ENCODE measurements at places on chromosomes 5 and 9.

- DNase-seq = no peak
Observed at GRCh38 chr5:99032234-99033013, 103.6 kb upstream of the CHD1 start.

GRCh38 chr5:177353093-177353492 is 1.6 kb upstream of the LMAN2 start:
- no peak for DNase-seq

DNA sequence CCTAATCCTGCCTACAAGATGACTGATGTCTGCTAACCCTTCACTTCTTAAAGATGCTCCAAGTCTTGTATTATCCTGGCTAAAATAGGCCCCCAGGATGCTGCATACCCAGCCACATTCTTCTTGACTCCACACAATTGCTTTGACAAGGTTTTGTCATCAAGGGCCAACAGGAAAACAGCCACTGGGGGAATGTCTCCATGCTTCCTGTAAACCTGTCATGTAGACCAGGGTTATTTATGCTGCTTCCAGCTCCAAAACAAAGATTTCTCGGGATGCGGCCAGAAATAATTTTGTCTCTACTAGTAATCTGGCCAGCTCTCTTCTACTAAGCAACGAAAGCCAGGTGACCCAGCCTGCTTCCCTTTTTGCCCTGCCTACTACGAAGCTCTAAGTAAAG is 53.8 kb downstream of the SHB start:
- DNase-seq = no peak

GRCh38 chr9:20496328-20496727 is 126.0 kb downstream of the MLLT3 start:
- no peak for DNase-seq

- DNase-seq = no peak
Observed at GRCh38 chr9:34642679-34643078, 3.8 kb upstream of the GALT start.

- DNase-seq = no peak
Observed at GRCh38 chr9:14455243-14455642, 141.3 kb upstream of the NFIB start.

- no peak for DNase-seq
Observed at GRCh38 chr5:16558984-16559629, 57.7 kb downstream of the RETREG1 start.

DNA sequence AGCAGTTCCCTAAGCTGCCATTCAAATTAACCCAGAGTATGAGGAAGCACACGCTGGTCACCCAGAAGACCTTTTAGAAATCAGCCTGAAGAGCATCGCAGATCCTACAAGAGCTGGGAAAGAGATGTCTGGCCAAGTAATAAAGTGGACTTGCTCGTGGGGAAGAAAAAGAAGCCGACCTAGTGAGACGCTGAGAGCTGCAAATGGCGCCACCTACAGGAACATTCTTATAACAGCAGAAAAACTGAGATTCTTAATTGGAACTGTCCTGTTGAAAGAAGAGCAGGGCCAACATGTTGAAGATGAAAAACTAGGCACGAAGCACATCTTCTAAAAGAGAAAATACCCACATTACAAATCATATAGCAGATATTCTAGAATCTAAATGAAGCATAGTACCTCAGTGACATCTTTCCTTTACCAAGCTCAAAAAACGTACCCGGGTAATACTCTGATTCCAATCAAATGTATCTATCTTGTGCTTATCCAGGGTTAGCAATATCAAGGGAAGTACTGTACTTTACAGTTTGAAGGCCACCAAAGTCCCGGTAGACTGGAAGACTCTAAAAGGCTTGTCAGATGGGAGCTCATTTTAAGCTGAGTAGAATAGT is 3.9 kb upstream of the GNAQ start:
- peak; percentile 38 for DNase-seq

DNA sequence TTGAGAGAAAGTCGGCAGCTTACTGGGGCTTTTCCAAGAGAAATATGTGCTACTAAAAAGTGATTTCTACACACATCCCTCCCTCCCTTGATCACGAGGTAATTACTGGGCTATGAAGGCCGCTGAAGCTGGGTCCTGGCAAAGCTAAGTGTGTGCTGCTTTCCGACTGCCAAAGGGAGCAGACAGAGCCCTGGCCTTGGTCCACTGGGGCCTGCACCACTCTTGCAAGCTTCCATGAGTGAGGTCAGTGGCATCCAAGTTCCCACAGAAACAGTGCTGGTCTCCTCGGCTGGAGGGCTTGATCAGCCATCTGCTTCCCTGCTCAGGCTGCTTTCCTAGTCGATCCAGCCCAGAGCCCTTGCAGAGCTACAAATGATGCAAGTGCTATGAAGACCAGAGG is 154.8 kb upstream of the LHFPL2 start:
- no peak for DNase-seq

- DNase-seq = peak; percentile 17
Observed at GRCh38 chr5:14946815-14947620, 75.4 kb upstream of the ANKH start.

DNA sequence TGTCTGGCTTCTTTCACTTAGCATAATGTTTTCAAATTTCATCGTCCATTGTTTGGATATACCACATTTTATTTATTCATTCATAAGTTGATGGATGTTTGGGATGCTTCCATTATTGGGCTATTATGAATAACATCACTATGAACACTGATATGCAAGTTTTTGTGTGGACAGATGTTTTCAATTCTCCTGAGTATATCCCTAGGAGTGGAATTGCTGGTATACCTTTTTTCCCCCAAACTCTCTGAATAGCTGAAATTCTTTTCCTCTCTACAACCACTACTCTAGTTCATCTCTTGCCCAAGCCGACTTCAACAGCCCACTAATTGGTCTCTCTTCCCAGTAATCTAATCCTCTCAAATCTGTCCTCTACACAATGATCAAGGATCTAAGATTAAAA is 4.7 kb upstream of the ZFR start:
- DNase-seq = no peak

DNA sequence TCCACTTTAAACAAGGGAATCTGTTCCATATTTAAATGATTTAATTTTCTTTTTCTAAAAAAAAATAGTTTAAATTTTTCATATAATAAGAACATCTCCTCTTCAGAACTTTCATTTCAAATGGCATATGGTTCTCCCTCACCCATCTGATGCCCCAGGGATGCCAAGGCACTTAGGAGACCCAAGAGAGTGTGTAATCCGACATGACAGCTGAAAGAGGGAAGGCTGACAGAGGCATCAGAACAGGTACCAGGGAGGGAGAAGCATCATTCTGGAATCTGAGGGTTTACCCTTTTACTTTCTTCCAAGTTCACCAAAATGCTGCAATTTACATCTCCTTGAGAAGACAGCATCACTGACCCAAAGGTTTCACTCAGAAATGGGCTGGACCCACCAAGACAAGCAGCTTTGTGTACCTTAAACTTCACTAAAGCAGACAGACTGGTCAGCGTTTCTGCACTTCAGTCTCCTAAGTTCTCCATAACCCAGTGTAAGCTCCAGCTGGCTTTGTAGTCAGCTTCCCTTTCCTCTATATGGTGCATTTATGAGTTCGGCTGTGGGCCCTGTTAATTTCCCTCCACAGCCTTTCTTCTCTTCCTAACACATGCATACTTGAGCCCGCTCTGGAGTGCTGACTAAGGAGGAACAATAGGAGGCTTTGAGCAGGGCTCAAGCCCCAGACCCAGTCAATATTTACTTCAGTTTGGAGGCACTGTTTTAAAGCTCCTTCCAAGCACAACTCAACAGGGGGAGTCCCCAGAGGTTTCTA is 17.7 kb downstream of the EFNA5 start:
- no peak for DNase-seq

DNA sequence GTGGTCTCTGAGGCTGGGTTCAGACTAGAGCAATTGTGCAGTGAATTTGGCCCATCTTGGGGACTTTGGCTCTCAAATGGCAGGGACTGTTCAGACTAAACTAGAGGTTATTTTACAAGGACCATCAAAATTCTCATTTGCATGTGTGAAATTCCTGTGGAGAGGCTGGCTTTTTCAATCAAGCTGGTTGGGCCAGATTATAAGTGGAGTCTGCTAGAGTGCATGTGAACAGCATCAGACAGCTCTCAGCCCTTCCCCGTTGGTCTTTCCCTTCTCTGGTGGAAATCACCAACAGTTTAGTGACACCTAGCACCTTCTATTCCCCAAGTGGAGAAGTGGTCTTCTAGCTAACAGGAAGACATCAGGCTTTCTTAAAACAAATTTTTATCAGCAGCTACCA is 301.3 kb downstream of the CWC27 start:
- no peak for DNase-seq

DNA sequence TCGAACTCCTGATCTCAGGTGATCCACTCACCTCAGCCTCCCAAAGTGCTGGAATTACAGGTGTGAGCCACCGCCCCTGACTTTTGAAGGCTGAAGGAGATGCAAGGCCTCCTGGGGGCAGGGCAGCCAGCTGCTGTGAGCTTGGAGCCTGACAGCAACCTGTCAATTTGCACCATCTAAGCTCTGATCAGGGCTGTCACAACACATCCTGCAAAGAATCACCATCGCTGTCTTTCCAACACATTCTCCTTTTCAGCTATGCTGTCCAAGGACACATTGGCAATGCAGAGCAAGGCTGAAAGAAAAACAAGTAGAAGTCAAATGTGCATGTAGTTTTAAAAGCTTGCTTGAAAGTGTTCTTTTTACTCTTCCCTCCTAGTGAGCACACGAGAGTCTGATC is 54.6 kb downstream of the GNA14 start:
- DNase-seq = no peak

DNA sequence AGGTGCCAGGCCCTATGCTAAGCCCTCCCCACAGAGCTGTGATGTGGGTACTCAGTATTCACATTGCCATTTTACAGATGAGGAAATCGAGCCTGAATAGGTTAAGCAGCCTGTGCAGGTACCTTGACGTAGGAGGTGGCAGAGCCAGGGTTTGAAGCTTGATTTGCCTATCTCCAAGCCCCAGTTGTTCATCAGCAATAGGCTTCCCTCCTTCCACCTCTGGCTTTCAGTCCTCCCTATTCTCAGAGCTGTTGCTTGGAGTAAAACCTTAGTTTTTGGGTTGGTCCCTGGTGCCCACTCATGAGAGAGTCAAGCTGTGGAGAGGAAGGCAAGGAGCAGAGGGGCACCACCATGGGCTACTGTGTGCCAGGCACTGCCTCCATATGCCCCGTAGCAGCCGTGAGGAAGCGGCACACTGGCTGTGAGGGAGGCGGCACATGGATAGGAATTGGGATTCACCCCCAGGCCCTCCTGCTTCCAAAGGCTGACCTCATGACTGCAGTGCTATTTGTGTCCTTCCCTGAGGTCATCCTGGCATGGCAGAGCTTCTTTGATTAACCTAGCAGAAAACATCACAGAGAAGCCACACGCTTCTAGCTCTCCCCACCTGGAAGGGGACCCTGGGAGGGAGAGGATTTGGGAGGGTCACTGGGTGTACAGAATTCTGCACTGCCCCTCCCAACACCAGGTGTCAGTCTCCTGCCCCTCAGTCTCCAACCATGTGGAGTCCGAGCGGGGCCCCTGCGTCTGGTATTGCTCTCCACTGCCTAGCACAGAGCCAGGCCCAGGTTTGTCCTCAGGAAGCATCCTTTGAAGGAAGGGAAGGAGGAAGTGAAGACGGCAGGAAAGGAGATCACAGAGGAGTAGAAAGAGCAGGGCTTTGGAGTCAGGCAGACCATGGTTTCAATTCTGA is 109.8 kb downstream of the RGS3 start:
- DNase-seq = no peak
